AG10803 (cell line): ENCODE measurements at places on chromosomes 5 and 9.

DNA sequence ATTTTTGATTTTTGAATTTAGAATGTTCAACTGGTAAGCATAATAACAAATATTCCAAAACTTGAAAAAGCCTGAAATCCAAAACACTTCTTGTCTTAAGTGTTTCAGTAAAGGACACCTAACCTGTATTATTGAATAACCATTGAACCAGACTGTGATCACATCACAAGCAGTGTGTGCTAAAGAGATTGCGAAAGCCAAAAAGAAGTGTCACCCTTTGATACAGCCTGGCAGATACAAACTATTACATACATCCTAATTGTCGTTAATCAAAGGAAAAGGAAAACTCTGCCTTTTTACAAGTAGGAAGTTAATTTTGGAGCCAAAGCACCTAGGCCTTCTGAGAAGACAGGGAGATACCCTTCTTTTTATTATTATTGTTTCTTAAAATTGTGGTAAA, 8.4 kb upstream of the FAM120AOS start:
- no peak for DNase-seq

DNA sequence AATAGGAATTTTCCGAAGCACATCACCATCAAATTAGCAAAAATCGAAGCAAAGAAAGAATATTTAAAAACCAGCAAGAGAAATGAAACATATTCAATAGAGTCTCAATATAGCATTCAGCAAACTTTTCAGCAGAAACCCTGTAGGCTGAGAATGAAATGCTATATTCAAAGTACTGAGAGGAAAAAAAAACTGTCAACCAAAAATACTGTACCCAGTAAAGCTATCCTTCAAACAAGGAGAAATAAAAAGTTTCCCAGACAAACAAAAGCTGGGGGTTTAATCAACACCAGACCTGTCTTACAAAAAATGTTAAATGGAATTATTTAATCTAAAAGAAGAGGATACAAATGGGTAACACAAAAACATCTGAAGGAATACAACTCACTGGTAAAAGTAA, 116.0 kb downstream of the TRPM3 start:
- no peak for DNase-seq

GRCh38 chr9:93346231-93347112, 105.0 kb upstream of the FAM120A start:
- DNase-seq, result no peak

DNA sequence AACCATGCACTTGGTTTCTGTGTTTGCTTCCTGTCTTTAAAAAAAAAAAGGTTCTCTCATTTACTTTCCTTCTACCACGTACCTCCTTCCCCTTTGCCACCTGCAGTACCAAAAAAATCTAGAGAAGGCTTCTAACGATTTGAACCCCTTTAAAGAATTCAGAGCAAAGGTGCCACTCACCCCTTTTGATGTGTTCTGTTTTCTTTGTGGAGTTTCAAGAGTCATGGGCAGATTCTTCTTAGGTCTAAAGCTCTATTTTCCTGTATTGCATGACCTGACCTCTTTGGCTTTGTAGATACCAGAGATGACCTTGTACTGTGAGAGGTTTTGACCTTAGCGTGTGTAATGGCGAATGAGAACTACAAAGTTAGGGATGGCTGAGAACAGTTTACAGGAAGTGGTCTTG, 29.0 kb downstream of the TXNDC8 start:
- no peak for DNase-seq

DNA sequence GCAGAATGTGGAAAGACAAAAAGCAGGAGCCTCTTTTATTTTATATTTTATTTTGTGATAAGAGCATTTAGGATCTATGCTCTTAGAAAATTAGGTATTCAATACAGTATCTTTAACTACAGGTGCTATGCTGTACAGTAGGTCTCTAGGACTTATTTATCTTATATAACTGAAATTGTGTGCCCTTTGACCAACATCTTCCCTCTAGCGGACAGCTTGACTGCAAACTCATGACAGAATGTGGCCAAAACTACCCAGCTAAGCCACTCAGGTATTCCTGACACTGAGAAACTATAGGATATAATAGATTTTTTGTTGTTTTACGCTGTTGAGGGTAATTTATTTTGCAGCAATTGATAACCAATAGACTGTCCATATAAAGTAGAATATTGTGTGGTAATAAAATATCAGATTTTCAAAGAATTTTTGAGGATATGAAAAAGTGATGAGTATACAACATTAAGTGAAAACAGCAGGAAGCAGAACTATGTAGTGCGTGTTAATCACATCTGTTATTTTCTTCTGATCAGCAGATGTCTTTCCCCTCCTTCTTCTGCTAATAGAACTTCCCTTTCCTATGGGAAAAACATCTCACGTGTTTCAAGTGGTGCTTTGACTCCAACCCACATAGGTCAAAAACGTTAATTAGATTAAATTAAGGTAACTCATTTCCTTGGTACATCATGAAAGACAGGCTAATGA, 69.9 kb upstream of the SELENOP start:
- no peak for DNase-seq
